ENCODE measurements at places on chromosomes 5 and 9.

GRCh38 chr9:32606811-32607210 is 28.7 kb downstream of the TAF1L start:
- DNase-seq = no peak
- no peaks in the 10 kb centered on the region for H3K4me1 ChIP-seq
- no peak overlapping the region for H3K27ac ChIP-seq
- H3K27me3 ChIP-seq = no peaks in the 10 kb centered on the region

GRCh38 chr5:147997486-147997885 is 66.3 kb upstream of the SPINK5 start:
- no peaks in the 10 kb centered on the region for H3K4me1 ChIP-seq
- H3K4me3 ChIP-seq = no peak overlapping the region
- no peaks in the 10 kb centered on the region for H3K27me3 ChIP-seq

GRCh38 chr5:31733371-31733770 is 94.4 kb downstream of the PDZD2 start:
- no peak overlapping the region for H3K4me3 ChIP-seq
- H3K4me1 ChIP-seq = no peaks in the 10 kb centered on the region
- no peaks in the 10 kb centered on the region for H3K27me3 ChIP-seq
- H3K36me3 ChIP-seq = no peaks in the 10 kb centered on the region

- H3K27me3 ChIP-seq = no peaks in the 10 kb centered on the region
- H3K4me1 ChIP-seq = no peaks in the 10 kb centered on the region
- no peak overlapping the region for H3K4me3 ChIP-seq
- no peak overlapping the region for H3K27ac ChIP-seq
Measured at GRCh38 chr9:131759017-131759647, 19.3 kb upstream of the RAPGEF1 start.

GRCh38 chr5:168123631-168124528 is 167.6 kb upstream of the WWC1 start:
- H3K4me1 ChIP-seq = no peaks in the 10 kb centered on the region
- no peak overlapping the region for H3K27ac ChIP-seq
- H3K36me3 ChIP-seq = no peaks in the 10 kb centered on the region
- DNase-seq = no peak
- no peak overlapping the region for H3K4me3 ChIP-seq

DNA sequence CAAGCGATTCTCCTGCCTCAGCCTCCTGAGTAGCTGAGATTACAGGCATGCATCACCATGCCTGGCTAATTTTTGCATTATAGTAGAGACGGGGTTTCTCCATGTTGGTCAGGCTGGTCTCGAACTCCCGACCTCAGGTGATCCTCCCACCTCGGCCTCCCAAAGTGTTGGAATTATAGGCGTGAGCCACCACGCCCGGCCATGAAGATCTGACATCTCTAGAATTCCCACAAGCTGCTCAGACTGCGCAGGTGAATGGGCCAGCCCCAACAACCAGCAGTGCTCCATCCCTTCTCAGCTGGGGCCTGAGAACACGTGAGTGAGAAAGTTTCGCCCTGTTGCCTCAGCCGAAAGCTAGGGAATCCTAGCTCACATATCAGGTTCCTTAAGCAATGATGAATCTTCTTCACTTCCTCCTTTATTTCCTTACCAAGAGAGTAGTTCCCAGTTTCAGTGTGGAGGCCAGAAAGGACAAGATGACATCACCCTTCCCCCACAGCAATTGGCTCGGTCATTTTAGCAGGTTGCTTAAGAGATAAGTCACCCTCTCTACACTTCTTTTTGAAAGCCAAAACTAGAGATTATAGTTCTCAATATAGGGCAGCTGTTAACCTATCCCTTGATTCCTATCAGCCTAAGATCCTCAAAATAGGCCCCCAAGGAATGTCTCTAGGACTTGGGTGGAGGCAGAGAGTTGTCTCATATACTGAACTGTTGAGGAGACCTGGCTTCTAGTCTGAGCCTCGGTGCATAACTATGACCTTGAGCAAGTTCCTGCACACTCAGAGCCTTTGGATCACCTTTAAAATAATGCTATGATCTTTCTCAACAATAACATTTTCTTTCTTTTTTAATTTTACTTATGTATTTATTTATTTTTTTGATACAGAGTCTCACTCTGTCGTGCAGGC is 23.9 kb upstream of the PPP2CA start:
- no peaks in the 10 kb centered on the region for H3K27me3 ChIP-seq
- no peak for DNase-seq
- H3K36me3 ChIP-seq = no peaks in the 10 kb centered on the region
- H3K27ac ChIP-seq = no peak overlapping the region
- no peak overlapping the region for H3K4me3 ChIP-seq

DNA sequence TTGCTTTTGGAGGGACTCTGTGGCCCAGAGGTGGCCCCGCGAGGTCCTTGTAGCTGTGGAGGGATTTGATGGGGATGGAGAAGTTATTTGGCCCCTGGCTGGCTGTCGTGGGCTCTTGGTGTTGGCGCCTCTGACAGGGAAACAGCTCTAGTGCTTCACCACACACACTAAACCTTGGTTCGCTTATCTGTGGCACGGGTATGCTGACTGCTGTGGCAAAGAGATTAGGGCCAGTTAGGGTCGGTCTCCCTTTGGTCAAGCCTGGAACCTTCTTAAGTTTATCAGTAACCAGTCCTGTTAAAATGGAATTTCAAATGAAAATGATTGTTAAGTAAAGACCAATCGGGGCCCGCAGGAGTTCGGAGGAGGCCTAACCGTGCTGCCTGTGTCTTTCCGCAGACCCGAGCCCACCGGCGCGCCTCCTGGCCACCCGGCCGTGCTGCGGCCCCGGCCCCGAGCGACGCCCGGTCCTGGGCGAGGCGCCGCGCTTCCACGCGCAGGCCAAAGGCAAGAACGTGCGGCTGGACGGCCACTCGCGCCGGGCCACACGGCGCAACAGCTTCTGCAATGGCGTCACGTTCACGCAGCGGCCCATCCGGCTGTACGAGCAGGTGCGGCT is 28.4 kb downstream of the NEURL1B start:
- H3K27me3 ChIP-seq = no peaks in the 10 kb centered on the region
- H3K4me3 ChIP-seq = no peak overlapping the region
- H3K4me1 ChIP-seq = no peaks in the 10 kb centered on the region
- no peak overlapping the region for H3K27ac ChIP-seq

GRCh38 chr5:22258139-22258538 is 595.0 kb downstream of the CDH12 start:
- H3K4me1 ChIP-seq = no peaks in the 10 kb centered on the region
- no peak overlapping the region for H3K4me3 ChIP-seq
- H3K36me3 ChIP-seq = no peaks in the 10 kb centered on the region
- no peaks in the 10 kb centered on the region for H3K27me3 ChIP-seq
- DNase-seq = no peak

GRCh38 chr9:98215821-98216220 is 23.4 kb upstream of the CORO2A start:
- no peak for DNase-seq
- H3K27me3 ChIP-seq = no peaks in the 10 kb centered on the region
- H3K27ac ChIP-seq = no peak overlapping the region
- no peak overlapping the region for H3K4me3 ChIP-seq
- no peaks in the 10 kb centered on the region for H3K4me1 ChIP-seq

DNA sequence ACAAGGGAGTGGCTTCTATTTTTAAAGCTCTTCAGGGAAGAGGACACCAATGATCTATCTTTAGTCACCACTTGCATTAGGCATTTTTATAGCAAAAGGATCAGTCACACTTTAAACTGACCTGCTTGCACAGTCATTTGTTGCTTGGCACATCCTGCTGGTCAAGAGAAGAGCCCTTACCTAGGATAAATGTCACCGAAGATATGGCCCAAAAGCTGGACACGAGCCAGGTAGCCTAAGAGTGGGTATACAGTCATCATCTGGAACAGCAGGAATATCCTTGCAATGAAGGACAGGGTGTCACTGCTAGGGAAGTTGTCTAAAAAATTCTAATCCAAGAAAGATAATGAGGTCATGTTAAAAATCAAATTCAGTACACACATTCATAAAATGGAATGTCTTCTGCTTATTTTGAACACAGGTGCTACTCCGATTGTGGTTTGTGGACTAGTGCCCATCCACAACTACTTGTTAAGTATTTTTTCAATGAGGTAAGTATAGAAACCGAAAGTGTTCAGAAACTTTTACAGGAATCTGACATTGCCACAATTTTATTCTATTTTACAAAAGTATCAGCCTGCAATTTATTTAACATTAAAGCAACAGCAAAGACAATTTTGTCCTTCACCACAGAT is 78.4 kb downstream of the SLC38A9 start:
- H3K4me1 ChIP-seq = peaks cover 2% of the 10 kb centered on the region
- no peak overlapping the region for H3K4me3 ChIP-seq
- no peaks in the 10 kb centered on the region for H3K36me3 ChIP-seq
- peak overlapping the region; percentile 1 for H3K27ac ChIP-seq
- H3K27me3 ChIP-seq = no peaks in the 10 kb centered on the region
- no peak for DNase-seq

- H3K4me1 ChIP-seq = no peaks in the 10 kb centered on the region
- H3K27ac ChIP-seq = no peak overlapping the region
- no peaks in the 10 kb centered on the region for H3K36me3 ChIP-seq
- no peaks in the 10 kb centered on the region for H3K27me3 ChIP-seq
- no peak for DNase-seq
Measured at GRCh38 chr5:116830079-116830478, 255.5 kb upstream of the SEMA6A start.

DNA sequence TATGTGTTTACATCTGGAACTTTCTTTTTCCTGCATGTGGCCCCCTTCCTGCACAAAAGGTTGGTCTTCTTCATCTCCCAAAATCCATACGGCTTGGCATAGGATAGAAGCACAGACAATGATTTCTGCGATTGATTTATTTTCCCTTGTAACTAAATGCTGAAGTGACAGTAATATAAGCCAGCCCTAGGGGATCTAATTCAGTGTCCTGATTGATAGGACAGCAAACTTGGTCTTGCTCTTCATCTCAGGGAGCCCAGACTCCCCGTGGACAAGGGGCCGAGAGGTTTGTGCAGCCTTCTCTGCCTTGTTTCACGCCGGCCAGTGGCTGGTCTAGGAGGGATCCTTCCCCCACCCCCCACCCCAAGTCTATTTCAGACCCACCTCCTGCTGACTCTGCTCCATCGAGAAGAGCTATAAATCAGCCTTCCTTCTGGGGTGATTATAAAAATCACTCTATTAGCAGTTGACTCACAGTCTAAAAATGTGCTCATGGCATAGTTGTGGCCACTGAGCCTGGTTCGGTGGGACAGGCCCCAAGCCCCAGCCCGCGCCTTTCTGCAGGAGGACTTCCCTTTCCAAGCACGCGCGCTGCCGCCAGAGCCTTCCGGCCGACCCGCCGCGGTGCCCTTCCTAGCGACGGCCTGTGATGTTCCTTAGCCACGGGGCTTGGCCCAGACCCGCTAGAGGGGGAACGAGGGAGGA is 89.8 kb upstream of the COL5A1 start:
- no peak overlapping the region for H3K4me3 ChIP-seq
- H3K4me1 ChIP-seq = peaks cover 15% of the 10 kb centered on the region
- H3K27me3 ChIP-seq = no peaks in the 10 kb centered on the region
- no peaks in the 10 kb centered on the region for H3K36me3 ChIP-seq
- H3K27ac ChIP-seq = peak overlapping the region; percentile 25

DNA sequence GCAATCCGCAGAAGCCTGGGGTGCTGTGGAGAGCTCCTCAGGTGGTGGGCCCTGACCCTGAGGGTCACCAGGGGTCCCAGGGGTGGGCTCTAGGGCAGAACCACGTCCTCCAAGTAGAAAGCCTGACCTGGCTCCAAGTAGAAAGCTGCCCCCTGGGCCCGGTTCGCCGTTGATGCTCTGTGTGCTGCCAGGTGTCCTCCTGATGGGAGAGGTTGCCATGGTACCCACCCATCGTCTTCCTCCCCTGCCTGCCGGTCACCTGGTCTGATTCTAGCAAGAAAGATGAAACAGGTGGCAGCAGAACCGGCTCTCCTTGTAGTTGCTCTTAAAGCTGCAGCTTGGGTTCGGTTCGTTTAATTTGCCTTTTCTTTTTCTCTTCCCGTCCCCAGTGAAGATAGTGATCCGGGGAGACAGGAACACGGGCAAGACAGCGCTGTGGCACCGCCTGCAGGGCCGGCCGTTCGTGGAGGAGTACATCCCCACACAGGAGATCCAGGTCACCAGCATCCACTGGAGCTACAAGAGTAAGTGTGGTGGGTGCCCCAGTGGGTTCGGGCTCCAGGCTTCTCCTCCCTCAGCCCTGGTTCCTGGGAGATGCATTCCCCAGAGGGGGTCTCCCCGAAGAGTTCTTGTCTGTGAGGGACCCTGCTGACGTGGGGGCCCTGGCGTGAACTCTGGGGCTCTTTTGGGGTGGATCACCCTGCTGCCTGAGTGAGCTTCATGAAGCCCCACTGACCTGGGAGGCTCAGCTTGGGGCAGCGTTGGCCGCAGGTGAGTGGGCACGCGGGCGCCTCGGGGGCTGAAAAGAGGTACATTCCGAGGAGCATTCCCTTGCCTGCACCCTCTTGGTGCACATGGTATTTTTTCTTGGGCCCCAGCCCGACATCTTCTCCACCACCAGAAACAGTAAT is 15.6 kb downstream of the RABL6 start:
- DNase-seq = no peak
- no peaks in the 10 kb centered on the region for H3K27me3 ChIP-seq
- no peak overlapping the region for H3K27ac ChIP-seq
- H3K4me3 ChIP-seq = no peak overlapping the region
- H3K36me3 ChIP-seq = peaks cover 51% of the 10 kb centered on the region

DNA sequence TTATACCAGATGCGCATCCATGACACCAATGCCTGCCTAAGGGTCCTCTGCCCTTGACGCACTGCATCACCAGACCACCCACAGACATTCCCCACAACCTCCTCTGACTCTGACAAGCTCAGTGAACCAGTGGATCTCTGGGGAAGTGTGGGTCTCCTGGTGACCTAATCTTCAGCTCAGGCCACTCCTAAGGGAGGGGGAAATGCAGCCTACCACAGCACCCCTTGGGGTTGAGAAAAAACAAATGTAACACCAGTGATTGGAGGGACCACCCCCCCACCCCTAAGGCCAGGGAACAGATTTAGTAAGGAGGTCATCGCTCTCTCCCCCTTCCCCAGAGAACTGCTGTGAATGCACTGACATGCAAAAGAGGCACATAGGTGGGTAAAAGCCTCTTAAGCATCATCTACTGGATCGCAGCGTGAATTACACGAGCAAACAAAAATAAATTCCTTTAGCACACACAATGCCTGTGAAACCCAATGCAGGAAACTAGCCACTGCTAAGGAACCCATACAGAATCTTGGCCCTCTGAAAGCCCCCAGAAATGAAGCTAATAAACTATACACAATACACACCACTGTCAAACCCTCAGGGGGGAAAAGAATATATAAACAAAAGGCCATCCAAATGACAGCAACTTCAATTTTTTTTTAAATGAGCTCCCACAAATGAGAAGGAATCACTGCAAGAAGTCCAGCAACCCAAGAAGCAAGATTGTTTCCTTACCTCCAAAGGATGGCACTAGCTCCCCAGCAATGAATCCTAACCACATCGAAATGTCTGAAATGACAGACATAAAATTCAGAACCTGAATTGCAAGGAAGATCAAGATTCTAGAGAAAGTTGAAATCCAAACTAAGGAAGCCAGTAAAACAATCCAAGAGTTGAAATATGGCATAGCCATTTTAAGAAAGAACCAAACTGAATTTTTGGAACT is 513.7 kb upstream of the PTGER4 start:
- H3K27me3 ChIP-seq = no peaks in the 10 kb centered on the region
- no peak overlapping the region for H3K4me3 ChIP-seq
- no peaks in the 10 kb centered on the region for H3K36me3 ChIP-seq
- no peak for DNase-seq
- H3K4me1 ChIP-seq = no peaks in the 10 kb centered on the region

- H3K27ac ChIP-seq = no peak overlapping the region
- DNase-seq = no peak
- H3K4me3 ChIP-seq = no peak overlapping the region
- no peaks in the 10 kb centered on the region for H3K27me3 ChIP-seq
- no peaks in the 10 kb centered on the region for H3K4me1 ChIP-seq
- no peaks in the 10 kb centered on the region for H3K36me3 ChIP-seq
Measured at GRCh38 chr5:4204276-4205141, 608.9 kb downstream of the IRX1 start.

All from Peyer's patch (tissue), 4 donors.